ENCODE measurements at places on chromosomes 2 and 18. TPM values are rescaled to one million over a fixed set of nuclear protein-coding genes. Genes with fewer than 3 reads are reported as not detected.

VIT gene
- not detected for polyA plus RNA-seq

RESP18 gene
- polyA plus RNA-seq = not detected

EFHD1 gene
- polyA plus RNA-seq = not detected

STAMBP gene
- 48.3 TPM for polyA plus RNA-seq

CRYGA gene
- not detected for polyA plus RNA-seq

ERBB4 gene
- polyA plus RNA-seq = not detected

PSMA8 gene
- not detected for polyA plus RNA-seq

ABCB11 gene
- polyA plus RNA-seq = not detected

DNA sequence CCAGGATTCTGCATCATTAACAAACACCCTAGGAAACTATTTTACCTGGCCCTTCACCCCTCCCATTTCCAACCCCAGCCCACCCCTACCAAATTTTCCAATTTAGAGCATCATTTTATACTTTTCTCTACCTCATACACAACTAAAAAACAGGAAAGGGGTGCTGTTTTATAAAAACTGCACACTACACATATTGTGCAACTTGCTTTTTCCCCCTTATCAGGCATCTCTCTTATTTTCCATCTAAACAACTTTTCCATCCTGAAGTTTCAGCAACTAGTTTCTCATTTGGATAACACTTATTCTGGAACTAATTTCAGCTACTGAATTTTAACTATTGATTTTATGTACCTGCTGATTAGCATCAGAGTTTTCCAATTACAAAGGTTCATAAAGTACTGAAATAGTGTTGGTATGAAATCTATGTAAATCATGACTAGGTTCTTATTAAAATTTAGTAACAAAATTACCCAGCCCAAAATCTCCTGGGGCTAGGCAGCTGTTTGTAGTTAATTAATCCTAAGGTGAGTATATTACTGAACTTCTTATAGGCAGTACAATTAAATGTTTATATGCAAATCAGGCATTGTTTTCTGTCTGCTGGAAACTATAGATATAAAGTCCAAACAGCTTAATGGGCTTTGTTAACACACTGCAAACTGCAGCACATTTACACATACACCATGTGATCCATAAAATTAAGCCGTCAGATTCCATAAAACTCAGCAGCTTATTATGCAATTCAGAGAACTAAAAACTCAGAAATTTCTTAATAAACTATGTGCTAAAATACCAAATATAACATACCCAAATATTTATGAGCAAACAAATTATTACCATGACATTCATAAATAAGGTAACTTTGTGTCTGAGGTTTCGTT, 7.9 kb downstream of the SF3B1 start:
- no peak for DNase-seq

GRCh38 chr2:114201781-114202180, 240.7 kb upstream of the DPP10 start:
- no peak for DNase-seq

GRCh38 chr2:184685999-184686841, 87.9 kb downstream of the ZNF804A start:
- DNase-seq = no peak

- no peak for DNase-seq
Observed at GRCh38 chr2:201196003-201196402, 13.1 kb downstream of the CASP10 start.

GRCh38 chr2:46471019-46471583, 8.3 kb upstream of the TMEM247 start:
- DNase-seq = no peak

GRCh38 chr18:46484971-46485370, 172.0 kb downstream of the LOXHD1 start:
- no peak for DNase-seq

GRCh38 chr2:108605947-108606346, 71.7 kb downstream of the LIMS1 start:
- DNase-seq = no peak

GRCh38 chr2:26927221-26927620, 43.2 kb upstream of the MAPRE3 start:
- DNase-seq = no peak

DNA sequence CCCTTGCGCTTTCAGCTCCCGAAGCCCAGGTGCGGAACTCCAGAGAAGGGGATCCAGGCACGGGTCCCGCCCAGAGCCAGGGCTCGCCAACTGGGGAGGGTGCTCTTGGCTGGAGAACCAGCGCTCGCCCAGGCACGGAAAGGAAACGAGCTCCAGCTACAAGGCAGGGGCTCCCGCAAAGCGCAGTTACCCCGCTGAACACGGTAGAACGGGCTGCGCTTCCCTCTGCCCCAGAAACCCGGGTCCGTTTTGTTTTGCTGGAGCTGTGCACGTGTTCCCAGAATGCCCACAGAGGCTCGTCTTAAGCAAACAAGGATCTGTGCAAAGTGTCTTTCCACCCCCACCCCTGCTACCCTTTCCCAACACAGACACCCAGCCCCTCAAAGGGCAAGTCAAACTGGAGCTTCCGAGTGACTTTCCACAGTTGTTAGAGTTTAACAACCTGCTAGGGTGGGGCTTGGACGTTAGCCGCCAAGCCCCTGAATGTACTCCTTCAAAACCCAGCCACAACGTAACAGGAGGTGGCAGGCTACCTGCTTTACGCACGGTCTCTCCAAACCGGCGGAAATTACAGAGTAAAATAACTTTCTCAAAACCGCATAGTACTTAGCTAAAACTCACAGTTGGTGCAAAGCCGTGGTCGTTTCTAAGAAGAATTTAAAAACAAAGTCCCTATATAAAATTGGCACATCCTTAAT, 775 bp downstream of the RNF125 start:
- no peak for DNase-seq
